ENCODE measurements at places on chromosomes 12 and 14.

GRCh38 chr14:98229656-98230366 is 1042.2 kb downstream of the BCL11B start:
- DNase-seq = no peak

GRCh38 chr14:53128303-53129028 is 24.7 kb downstream of the DDHD1 start:
- no peak for DNase-seq

DNA sequence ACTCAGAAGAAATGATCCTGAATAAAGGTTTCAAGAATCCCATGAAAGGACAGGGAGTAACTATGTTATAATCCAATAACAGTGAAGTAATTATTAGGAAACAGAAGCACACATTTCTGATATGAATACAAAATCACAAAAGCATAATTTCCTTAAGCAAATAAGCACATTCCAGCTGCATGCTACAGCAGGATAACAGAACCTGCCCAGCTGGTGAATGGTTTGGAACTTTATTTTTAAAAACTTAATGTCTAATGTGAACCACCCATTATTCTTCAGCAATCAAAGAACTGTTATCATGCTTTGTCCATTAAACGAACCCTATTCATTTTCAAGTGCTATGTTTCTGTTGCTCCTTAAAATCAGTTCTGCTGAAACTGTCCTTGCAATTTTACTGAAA is 13.4 kb downstream of the SPTLC2 start:
- DNase-seq = no peak

DNA sequence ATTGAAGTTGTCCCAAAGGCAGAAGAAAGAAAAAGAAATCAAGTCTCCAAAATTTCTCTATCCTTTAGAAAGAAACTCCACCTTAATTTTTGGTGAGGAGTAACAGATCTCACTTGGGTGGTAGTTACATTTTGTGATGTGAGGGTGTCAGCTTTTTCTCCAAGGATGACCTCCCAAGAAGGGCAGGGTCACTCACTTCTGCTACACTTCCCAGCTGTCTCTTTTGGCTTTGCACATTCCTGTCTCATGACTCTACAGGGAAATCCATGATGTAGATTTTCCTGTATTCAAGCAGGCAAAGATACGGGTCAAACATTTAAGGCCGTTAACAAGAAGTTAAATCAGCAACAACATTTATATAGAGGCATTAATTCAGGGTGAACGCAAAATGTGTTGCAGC is 1016.4 kb downstream of the NRXN3 start:
- DNase-seq = no peak

DNA sequence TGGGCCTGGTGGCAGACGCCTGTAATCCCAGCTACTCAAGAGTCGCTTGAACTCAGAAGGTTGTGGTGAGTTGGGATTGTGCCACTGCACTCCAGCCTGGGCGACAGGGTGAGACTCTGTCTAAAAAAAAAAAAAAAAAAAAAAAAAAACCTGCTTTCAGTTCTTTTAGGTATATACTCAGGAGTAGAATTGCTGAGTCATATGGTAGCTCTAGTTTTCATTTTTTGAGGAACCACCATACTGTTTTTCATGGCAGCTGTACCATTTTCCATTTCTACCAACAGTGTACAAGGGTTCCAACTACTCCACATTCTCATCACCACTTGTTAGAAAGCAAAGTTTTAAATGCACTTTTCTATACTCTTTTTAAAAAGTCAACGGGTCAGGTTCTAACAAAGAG is 119.8 kb downstream of the DPF3 start:
- DNase-seq = no peak

GRCh38 chr12:87051621-87052020 is 795.4 kb upstream of the MGAT4C start:
- no peak for DNase-seq

- no peak for DNase-seq
These were observed 33.8 kb downstream of the DCP1B start for GRCh38 chr12:1970331-1970900.

- no peak for DNase-seq
These were observed 58.4 kb upstream of the BDKRB2 start for GRCh38 chr14:96146131-96146771.

GRCh38 chr12:32139064-32139421 is 32.4 kb downstream of the BICD1 start:
- DNase-seq = peak; percentile 94

DNA sequence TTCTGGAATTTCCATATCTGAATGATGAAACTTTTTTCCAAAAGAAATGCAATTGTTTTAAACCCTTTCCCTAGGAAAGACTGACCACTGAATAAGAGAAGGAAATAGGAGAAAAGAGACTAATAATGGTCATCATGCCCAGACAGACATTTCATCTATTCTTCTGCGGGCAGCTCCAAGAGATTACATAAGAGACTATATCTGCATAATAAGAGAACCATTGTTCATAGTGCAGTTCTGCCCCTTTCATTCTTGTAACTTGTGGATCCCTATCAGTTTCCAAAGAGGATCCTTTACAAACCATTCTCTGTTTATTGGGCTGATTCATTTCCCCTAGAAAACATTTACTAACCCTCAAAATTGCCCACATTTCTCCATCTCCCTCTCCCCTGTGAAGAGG is 197.8 kb downstream of the FSCB start:
- no peak for DNase-seq

- no peak for DNase-seq
These were observed 11.2 kb upstream of the SH2B3 start for GRCh38 chr12:111394480-111394879.

GRCh38 chr14:72598306-72598705 is 295.6 kb downstream of the DPF3 start:
- no peak for DNase-seq

- DNase-seq = no peak
These were observed 335.3 kb downstream of the NPAS3 start for GRCh38 chr14:33273978-33274377.

- no peak for DNase-seq
These were observed 109.1 kb upstream of the BCL2L14 start for GRCh38 chr12:11961686-11962085.

- DNase-seq = no peak
These were observed 233.5 kb downstream of the EFCAB11 start for GRCh38 chr14:89720741-89721729.

DNA sequence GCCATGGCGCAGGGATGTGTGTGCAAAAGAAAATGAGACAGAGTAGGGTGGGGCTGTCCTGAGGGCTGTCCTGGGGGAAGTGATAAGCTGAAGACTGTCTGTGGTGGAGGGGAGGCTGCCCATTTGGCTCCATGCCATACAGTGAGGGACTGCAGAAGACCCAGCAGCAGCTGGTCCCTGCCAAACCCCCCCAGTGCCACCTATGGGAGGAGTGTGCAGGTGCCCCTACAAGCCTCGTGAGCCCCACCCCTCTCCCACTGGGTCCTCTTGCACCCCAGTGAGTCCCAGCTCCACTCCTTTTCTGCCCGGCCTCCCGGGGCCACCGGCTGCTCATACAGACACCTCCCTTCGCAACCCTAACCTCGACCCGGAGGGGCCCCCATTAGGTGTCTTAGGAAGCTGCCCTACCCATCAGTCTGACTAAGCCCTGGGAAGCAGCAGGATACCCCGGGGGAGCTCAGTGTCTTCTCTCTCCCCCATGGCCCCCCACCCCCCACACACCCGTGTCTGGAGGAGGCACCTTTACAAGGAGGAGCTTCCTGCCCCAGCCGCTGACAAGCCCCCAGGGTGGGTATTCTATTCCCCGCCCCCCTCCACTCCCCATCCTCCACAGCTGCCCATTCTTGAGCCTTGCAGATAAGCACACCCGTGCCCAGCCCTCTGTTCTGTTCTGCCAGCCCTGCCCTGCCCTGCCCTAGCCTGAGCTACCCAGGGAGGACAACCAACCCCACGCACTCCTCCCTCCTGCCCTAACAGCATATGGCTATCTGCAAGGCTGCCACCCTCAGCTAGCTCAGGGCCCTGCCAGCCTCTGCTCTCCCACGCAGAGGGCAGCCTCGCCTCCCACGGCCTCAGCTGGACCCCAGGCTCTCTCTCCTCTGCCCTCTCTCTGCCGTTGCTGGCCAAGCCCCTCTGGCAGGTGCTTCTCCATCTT is 41.9 kb downstream of the SLC6A12 start:
- DNase-seq = peak; percentile 18

DNA sequence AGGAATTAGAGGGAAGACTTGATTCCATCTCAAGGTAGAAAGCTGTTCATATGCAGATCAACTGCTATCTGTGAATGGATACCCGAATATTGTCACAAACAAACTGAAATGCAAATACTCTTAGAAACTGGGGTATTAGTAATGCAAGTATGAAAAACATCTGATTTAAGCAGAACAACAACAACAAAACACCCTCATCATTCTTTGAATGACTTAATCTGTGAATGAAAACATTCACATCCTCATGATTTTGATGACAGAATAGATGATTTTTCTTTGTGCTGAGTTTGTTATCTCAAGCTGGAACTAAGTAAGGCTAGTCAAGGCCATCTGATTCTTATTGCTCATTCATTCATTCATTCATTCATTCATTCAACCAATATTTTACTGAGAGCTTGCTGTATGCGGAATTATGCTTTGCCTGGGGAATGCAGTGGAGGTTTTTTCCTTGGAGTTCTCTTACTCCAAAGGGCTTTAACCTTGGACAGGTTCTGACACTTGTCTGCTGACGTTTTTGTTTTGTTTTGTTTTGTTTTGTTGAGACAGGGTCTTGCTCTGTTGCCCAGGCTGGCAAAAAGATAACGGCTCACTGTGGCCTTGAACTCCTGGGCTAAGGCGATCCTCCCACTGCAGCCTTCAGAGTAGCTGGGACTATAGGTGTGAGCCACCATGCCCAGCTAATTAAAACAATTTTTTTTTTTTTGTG is 23.3 kb downstream of the OR10G3 start:
- no peak for DNase-seq

- no peak for DNase-seq
These were observed 6.7 kb upstream of the PTPRB start for GRCh38 chr12:70643939-70644338.

- no peak for DNase-seq
These were observed 52.6 kb downstream of the EEA1 start for GRCh38 chr12:92876496-92876895.

DNA sequence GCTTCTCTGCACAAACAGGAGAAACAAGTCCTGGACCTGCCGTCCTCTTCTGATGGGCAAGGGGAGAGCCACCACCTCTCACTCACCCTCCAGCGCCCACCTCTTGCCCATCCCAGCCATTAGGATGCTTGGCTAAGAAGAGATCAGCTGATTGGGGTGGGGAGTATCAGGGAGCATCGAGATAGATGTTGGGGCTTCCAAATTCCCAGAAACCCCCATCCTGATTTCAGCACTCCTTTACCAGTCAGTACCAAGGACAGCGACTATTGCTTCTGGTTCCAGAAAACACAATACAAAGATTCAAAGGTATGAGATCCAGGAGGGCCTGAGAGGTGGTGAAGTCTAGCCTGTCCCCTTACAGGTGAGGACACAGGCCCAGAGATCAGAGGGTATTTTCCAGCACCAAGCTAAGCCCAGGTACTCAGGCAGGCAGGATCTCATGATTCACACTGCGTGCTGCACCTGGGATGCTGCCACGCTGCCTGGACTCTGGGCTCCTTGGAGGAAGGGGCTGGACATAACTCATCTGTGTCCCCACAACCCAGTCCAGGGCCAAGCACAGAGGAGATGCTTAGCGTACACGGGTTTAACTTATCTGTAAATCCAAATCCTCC is 76.6 kb downstream of the TUNAR start:
- DNase-seq = no peak

- no peak for DNase-seq
These were observed 331.2 kb upstream of the SFSWAP start for GRCh38 chr12:131379738-131380137.

DNA sequence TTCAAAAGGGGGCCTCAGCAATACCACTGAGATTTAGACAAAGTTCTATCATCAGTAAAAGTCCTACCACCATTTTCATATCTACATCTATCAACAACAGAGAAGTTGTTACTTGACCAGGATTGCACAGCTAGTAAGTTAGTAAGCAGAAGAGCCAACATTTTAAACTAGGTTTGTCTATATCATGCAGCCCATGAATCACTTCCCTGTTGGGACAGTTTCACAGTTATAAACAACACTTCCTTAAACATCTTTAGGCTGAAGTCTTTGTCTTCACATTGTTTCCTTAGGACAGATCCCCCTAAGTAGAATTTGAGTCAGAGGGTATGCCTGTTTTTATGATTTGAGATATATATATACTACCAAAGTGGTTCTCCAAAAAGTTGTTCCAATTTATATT is 68.5 kb downstream of the DAO start:
- DNase-seq = no peak

DNA sequence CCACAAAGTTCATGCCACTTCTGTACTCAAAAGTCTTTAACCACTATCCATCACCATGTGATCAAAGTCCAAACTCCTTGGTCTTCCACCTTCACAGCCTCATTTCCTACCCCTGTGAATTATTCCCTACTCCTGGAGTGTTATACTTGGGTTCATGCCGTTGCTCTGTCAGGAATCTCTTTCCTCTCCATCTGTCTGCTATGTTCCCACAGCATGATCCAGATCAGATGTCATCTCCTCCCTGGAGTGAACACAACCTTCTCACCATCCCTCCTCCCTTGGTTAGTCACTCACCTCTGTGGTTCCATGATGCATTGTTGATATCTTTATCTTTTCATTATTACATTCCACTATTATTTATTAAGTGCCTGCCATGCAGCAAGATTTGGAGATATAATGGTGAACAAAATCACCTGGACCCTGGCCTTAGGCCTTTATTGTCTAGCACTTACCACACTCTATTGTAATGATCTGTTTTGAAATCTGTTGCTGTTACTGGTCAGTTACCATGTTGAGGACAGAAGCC is 22.4 kb downstream of the LACRT start:
- no peak for DNase-seq

GRCh38 chr14:54512393-54512792 is 2.7 kb downstream of the CGRRF1 start:
- no peak for DNase-seq

DNA sequence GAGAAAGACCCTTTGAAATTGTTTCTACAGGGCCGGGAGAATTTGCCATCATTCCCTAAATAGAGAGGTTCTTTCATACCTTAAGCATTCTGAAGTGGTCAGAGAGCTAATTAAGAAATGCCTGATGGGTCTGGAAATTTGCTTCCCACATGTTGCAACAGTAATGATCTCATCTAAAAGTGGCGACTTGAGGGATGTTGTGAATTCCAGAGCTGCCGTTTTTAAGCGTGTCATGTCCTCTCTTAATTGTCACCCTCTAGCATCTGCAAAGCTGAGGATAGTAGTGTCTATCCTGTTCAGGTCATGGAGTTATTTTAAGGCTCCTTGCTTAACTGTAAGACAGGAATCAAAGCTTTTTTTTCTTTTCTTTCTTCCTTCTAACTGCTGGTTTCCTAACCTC is 60.4 kb downstream of the FOS start:
- DNase-seq = no peak

GRCh38 chr12:118402251-118402650 is 25.9 kb downstream of the SUDS3 start:
- no peak for DNase-seq

GRCh38 chr14:61258985-61259384 is 22.2 kb downstream of the TMEM30B start:
- no peak for DNase-seq

GRCh38 chr12:132444957-132445883 is 44.7 kb upstream of the FBRSL1 start:
- peak; percentile 99 for DNase-seq

GRCh38 chr12:104747955-104748354 is 210.1 kb downstream of the SLC41A2 start:
- peak; percentile 49 for DNase-seq
